Caki2 (cell line): ENCODE measurements at places on chromosomes 3 and 15. TPM values are rescaled to one million over a fixed set of nuclear protein-coding genes. Genes with fewer than 3 reads are reported as not detected.
A peak's percentile ranks its signal among the peaks of the same experiment; 100 is the strongest.

GRCh38 chr3:115623044-115623868 is at the start of gene GAP43:
Gene GAP43, plus strand, starts transcription at chr3:115623510. Its CDS starts 180 bp downstream, at chr3:115623690.
- peak; percentile 27 for DNase-seq

DNA sequence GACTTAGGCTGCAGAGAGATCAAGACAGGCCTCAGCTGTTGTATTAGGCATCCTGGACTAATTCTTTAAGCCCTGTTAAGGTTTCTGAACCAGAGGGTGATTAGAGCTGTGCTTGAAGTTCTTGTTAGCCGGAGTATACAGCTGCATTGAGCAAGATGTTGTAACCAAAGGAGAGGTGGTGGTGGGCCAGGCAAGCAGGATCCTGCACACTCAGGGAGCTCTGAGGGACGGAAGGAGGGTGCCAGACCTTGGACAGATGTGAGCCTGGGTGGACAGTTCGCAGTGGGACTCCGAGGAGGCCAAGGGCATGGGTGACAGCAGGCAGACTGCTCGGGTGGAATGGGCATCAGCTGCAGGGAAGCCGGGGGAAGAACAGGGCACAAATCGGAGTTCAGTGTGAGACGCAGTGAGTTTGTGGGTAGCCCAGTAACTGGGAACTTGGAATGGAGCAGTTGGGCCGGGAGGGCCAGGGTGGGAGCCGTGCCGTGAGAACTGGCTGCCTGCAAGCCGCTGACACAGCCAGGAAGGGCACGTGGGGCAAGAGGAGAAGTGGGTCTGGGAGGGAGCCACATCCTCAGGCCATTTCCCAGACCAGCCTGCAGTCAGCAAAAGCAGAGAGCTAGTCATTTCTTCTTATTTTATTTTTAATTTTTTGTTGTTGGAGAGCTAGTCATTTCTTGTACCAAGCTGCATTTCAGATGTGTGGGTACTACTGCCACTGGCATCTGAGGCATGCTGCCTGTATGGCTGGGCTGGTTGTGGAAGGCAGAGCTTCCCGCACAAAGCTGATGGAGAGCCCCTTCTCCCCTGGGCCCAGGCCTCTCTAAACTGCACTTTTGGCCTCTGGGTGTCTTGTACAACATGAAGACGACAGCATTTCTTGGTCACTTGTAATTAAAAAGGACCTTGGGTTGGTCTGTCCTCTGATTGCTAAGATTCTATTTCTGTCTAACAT is 61.0 kb downstream of the PGPEP1L start:
- no peak for DNase-seq

- DNase-seq: no peak
These were observed 5.9 kb downstream of the CAMK2N2 start for GRCh38 chr3:184255291-184256039.

NEDD4 gene
- total RNA-seq: 11.6 and 11.9 TPM in 2 replicates

- peak; percentile 59 for DNase-seq
These were observed 44.0 kb downstream of the PHLDB2 start for GRCh38 chr3:111903067-111903511.

TBC1D23 gene
- total RNA-seq: 7.0 and 8.9 TPM in 2 replicates

DNA sequence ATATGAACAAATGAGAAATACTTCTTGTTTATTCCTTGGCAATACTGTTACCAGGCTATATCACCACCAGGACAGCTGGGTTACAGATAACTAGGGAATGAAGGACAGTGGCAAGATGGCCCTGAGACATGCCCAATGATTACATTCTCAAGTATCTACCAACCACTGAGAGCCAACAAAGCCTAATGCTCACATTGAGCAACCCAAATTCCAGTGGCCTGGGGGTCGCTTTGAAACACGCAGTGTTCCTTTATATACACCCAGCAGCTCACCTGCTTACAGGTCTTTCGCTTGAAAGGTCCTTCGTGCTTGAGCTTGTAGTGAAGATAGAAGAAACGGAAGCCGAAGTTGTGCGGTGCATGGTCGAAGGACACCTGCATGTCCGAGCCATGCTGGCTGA is 45.1 kb downstream of the SPATA12 start:
- DNase-seq: no peak

DNA sequence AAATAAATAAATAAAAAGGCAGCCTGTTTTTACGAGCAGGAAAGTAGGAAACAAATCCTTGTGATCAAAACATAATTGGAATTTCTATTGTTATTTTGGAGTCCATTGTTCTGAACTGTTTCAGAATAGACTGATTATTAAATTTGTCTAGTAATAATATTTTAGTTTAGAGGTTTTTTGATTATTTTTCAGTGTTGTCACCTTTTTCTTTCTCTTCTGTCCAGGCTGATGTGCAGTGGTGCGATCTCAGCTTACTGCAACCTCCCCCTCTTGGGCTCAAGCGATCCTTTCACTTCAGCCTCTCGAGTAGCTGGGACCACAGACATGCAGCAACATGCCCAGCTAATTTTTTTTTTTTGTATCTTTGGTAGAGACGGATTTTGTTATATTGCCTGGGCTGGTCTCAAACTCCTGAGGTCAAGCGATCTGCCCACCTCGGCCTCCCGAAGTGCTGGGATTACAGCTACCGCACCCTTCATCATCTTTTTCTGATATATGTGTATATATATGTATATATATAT is 38.0 kb downstream of the KAT2B start:
- DNase-seq: no peak

- no peak for DNase-seq
These were observed 86.3 kb downstream of the ANP32A start for GRCh38 chr15:68734352-68734751.

SLC28A2 gene
- not detected in 2 replicates for total RNA-seq

- DNase-seq: no peak
These were observed 162.4 kb downstream of the PLCL2 start for GRCh38 chr3:17047162-17047561.

GRCh38 chr3:85821130-85821756 is 862.5 kb downstream of the CADM2 start:
- peak; percentile 17 for DNase-seq

GPR176 gene
- total RNA-seq: 8.1 and 9.6 TPM in 2 replicates

GRCh38 chr3:9914559-9915253 is 2.2 kb upstream of the IL17RC start:
- no peak for DNase-seq

DNA sequence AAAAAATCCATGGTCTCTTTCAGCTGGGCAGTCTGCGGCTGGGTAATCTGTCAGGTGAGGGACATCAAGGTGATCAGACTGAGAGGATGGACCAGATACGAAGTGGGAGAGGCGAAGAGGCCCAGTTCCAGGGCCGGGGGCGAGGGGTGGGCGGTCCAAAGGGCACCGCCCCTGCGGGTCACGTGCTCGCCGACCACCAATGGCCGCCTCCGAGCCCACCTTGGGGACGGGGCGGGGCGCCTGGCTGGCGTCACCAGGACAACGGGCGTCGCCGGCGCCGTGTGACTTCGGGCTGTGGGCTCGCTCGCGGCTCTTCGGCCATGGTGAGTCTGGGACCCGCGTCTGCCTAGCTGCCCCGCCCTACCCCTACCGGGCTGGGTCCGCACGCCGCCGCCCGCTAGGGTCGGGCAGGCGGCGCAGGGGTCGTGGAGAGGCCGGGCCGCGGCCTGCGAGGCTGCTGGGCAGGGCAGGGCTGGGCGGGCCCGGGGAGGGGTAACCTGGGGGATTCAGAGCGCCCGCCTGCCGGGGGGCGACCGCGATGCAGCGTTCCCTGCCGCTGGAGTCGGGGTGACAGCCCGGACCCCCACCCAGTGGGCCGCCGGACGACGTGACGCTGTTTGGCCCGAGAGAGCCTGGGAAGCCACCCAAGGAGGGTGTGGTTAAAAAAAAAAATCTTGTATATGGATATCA is at the start of gene FBXL2:
FBXL2 (plus strand) TSS at position 250 of the 690 bp plus-strand sequence; CDS start at position 321, 71 bp downstream.
- peak; percentile 75 for DNase-seq

MOBP gene
- total RNA-seq: not detected in 2 replicates

RAD51 gene
- total RNA-seq: 22.3 and 34.0 TPM in 2 replicates

GHSR gene
- not detected in 2 replicates for total RNA-seq

GRCh38 chr3:177642042-177642803 is 444.9 kb upstream of the TBL1XR1 start:
- DNase-seq: no peak

- DNase-seq: no peak
These were observed 291.7 kb upstream of the CNTN3 start for GRCh38 chr3:74906181-74906580.

DNA sequence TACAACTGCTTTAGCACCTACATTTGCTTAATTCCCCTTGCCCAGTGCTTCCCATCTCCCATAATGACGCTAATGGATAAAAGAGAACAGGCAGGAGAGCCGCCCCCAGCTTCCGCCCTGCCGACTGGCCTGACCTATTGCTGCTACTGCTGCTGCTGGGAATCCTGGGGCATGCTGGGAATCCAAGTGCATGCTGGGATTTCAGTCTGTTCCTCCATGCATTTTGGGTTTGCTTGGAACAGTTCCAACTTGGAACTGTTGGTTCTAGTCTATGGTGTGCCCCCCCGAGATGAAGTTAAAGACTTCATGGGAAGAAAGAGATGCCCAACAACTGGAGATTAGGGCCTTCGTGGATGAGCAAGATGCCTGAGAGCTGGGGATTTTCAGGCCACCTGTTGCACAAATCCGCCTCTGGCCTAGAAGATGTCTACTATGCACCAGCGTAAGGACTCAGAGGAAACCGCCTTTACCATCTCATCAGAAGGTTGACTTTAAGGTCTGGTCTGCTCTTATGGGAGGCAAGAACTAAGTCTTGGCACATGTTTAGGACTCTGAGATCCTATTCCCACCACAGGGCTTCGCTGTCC is 29.0 kb downstream of the HAPLN3 start:
- DNase-seq: no peak
